ENCODE measurements at places on chromosomes 6 and 20.
A peak's percentile ranks its signal among the peaks of the same experiment; 100 is the strongest.

GRCh38 chr6:116596815-116597214 is 19.5 kb upstream of the RSPH4A start:
- no peak for DNase-seq

DNA sequence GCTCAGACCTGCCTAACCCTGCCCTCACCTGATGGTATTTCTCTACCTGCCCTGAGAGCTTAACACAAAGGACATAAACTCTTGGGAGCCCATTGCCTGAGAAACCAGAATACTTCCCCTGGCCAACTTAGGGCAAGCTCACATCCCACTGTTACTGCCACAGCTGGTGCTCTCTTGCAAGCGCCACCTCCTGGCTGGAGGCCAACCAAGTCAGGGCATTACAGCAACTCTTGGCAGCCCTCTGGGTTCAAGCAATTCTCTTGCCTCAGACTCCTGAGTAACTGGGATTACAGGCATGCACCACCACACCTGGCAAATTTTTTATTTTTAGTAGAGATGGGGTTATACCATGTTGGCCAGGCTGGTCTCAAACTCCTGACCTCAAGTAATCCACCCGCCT is 70.1 kb downstream of the HECA start:
- DNase-seq: no peak

- DNase-seq: no peak
Observed at GRCh38 chr6:133973109-133973971, 20.3 kb downstream of the TBPL1 start.

GRCh38 chr6:29708432-29709179 is 14.6 kb upstream of the HLA-F start:
- DNase-seq: peak; percentile 38

GRCh38 chr6:13013681-13014503 is 297.3 kb downstream of the PHACTR1 start:
- DNase-seq: no peak

GRCh38 chr6:36946526-36946925 is 8.0 kb upstream of the PI16 start:
- DNase-seq: no peak

DNA sequence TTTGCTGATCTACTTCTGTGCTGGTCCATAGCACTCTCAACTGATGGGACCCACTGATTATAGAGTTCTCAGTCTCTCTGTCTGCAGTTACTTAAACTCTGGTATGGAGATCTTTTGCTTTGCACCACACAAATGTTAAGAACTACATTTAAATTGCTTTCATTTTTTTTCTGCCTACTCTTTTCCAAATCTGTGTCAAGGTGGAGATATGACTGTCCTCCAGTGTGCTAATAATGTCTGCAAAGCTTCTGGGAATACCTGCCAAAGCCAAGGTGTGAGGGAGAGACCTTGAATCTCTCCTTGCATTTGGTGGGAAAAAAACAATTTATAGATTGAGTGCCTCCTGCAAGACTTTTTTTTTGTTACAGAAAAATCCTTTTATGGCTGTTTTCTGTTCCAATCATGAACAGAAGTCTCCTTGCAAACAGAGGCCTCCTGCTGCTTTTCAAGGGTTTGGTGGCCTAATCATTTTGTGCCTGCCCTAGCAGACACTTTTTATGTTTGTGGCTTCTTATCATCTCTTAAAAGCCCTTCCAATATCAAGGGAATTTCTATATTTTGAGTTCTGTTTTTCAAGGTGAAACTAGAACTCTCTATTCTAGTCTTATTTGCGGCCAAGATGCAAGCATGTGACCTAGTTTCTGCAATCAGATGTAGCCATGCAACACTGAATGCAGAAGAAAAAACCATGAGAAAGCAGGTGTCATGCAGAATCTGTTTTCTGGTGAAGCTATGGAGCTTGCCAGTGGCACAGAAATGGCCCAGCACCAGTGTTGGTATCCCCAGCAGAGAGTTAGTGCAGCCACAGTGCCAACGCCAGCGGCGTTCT is 23.2 kb upstream of the AKIRIN2 start:
- DNase-seq: no peak

DNA sequence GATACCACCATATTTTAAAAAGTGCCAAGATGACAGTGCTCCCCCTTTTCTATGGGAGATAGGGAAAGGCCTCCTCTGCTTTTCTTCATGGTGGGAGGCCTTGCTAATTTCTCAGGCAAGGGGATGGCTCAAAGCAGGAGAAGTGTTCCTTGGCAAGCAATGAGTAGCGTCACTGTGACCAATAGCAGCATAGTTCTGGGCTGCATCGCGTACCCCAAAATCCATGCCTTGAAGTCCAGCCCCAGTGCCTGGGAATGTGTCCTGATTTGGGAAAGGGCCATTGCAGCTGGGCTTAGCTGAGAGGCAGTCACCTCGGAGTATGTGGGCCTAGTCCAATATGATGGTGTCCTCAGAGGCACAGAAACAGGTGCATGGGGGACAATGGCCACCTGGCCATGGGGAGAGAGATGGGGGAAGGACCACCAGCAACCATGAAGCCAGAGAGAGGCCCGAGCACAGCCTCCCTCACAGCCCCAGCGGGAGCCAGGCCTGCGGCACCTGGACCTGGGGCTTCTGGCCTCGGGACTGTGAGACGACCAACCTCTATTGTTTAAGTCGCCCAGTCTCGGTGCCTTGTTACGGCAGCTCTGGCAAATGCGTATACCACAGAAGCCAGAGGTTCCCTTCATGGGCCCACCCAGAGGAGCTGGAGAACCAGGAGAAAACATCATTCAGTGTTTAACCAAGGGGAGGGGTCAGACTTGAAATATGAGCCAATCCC is 153.1 kb upstream of the RPS6KA2 start:
- no peak for DNase-seq

GRCh38 chr20:48040491-48040890 is 255.2 kb upstream of the SULF2 start:
- DNase-seq: no peak

DNA sequence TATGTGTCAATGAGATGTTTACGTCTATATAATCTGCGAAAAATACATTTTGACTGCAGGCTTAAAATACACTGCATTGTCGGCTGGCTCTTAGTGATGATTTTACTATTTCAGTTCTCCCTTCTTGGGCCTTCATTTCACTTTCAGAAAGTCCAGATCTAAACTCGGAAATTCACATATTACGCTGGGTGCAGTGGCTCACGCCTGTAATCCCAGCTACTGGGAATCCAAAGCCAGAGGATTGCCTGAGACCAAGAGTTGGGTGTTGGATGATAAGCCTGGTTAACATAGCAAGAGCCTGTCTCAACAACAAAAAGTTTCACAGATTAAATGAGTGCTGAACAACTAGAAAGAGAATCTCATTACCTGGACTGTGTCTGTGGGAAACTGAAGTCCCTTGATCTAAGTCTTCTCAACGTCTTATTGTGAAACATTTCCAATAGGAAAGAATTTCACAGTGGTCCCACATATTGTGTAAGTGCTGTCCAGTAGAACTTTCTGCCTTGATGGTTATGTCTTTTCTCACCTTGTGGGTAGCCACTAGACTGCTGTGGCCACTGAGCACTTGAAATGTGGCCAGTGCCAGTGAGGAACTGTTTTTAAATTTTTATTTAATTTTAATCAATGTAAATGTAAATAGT is 1.9 kb downstream of the GINM1 start:
- no peak for DNase-seq

- peak; percentile 12 for DNase-seq
Observed at GRCh38 chr6:52576392-52577021, 353 bp downstream of the TRAM2 start.

DNA sequence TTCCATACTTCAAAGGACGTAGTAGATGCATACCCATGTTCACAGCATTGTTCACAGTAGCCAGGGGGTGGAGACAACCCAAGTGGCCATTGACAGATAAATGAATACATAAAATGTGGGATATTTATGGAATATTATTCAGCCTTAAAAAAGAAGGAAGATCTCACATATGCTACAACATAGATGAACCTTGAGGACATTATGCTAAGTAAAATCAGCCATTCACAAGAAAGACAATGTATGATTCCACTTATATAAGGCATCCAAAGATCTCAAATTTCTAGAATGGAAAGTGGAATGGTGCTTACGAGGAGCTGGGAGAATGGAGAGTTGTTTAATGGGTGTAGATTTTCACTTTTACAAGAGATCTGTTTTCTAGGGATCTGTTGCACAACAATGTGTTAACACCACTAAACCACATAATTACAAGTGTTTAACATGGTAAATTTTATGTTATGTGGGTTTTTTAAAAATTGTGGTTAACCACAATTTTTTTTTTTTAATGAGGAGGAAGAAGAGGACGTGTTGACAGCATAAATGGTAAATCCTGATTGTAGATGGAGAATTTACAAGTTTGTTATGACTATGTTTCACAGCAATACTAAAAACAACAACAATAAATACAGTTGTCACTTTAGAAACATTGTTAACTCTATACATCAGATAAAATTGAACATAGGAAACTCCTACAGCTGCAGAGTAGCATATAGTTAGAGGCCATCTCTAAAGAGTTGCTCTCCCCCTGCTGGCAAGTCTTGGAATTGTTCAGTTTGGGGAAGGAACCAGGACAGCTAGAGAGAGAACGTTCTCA is 41.6 kb downstream of the CCN2 start:
- DNase-seq: peak; percentile 43

DNA sequence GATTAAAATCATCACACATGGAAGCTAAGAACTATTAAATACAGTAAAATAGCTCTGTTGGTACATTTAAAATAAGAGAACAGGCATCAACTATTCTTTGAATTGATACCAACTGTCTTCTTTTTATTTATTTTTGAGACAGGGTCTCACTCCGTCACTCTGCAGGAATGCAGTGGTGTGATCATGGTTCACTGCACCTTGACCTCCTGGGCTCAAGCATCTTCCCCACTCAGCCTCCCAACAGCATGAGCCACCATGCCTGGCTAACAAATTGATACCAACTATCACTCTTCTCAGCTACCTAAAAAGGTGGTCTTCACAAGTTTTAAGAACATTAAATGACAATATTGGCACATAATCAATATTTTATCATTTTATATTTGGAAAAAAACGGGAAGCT is 7.8 kb upstream of the PNISR start:
- no peak for DNase-seq

DNA sequence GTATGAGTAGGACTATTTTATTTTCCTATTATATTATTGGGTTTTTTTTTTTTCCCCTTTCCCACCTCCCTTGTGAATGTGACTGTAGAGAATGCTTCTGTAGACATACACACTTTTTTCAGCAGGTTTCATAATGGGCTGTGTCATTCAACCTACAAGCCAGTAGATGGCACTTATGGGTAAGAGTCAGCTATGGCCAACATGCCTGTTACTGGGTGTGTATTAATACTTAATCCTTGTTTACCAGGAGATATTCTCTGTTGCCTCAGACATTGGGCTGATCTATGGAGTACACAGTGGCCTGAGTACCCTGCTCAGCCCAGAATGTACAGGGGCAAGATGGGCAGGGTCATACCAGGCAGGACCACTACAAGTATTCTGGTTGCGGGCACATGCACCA is 382.5 kb downstream of the EPHA7 start:
- no peak for DNase-seq

DNA sequence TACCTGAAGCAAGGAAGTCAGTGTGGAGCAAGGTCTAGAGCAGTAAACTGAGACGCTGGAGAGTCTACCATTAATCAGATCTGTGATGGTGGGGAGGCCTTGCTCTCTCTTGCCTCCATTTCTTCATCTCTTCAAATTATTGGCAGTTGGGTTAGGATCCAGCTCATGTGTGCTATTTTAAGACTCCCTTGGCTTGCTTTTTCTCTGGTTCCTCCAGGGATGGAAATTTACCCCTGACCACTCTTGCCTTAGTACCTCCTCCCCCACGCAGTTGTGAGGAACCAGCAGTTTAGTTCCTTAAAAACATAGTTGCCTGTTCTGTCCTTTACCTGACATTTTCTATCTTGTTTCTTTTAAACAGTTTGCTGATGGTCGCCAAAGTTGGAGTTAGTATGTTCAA is 7.4 kb downstream of the TMEM14C start:
- DNase-seq: no peak

GRCh38 chr6:14470671-14471070 is 353.1 kb downstream of the CD83 start:
- no peak for DNase-seq

GRCh38 chr6:142293121-142293520 is 8.7 kb upstream of the ADGRG6 start:
- no peak for DNase-seq

GRCh38 chr6:116577486-116577885 is 6.2 kb downstream of the RWDD1 start:
- DNase-seq: no peak

- DNase-seq: no peak
Observed at GRCh38 chr6:3277251-3277650, 18.5 kb downstream of the PSMG4 start.

GRCh38 chr6:31615748-31616147 is 714 bp downstream of the AIF1 start:
- DNase-seq: no peak

- DNase-seq: no peak
Observed at GRCh38 chr6:62338477-62338876, 52.5 kb upstream of the KHDRBS2 start.

DNA sequence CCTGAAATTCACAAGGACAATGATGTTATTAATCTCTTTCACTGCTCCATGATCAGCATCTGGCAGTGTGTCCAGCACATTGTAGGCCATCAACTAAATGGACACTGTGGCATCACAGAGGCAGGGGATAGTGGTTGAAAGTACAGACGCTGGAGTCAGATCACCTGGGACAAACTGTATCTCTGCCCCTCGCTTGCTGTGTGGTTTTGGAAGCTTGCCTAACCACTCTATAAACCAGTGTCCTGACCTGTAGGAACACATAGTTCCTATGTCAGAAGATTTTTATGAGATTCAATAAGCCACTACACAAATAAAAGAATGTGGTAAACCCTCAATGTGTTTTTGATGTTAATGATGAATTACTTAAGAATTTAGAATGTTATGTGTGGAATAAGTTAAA is 219.3 kb upstream of the RNF217 start:
- no peak for DNase-seq

GRCh38 chr6:42441697-42442081 is 10.0 kb downstream of the TRERF1 start:
- no peak for DNase-seq

DNA sequence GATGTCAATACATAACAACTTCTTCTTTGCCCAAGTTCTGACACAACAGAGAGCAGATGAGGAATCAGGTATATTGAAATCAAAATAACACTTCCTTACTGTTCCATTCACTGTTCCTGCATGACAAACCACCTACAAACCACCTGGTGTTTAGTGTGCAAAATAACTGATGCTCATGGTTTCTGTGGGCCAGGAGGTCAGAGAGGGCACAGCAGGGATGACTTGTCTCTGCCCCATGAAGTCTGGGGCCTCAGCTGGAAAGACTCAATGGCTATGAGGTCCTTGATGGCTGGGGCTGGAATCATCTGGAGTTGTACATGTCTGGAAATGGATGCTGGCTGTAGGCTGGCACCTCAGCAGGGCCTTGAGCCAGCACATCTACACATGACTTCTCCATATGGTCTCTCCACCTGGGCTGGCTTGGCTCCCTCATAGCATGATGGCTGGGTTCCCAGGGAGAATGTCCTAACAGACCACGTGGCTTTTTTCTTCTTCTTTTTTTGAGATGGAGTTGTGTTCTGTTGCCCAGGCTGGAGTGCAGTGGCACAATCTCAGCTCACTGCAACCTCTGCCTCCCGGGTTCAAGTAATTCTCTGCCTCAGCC is 7.4 kb upstream of the COX4I2 start:
- DNase-seq: no peak
